Astrocyte (in vitro differentiated cells and primary cell): ENCODE measurements at places on chromosomes 12 and 14. TPM values are rescaled to one million over a fixed set of nuclear protein-coding genes. Genes with fewer than 3 reads are reported as not detected.

- no peak for DNase-seq
These were observed at the start of gene HIGD1C for GRCh38 chr12:50952510-50952909. HIGD1C (plus strand) TSS chr12:50952544; CDS start chr12:50953999, 1,455 bp downstream.

DNA sequence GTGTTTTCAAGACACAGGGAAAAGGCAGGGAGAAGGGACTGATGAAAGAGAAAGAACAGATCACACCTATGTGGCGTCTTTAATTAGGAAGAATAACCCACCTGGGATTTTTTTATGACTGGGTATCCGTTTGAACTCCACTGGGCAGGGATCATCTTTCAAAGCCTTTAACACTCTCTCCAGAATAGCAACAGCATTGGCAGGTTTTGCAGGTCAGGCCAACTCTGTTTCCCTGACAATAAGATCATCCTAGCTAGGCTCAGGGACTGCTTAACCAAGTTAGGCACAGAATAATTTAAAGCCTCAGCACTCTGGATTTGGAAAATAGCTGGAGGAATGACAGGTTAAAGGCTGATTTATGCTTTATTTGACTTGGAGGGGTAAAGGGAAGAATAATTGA, 117.6 kb downstream of the SUDS3 start:
- DNase-seq, result no peak

GRCh38 chr12:110640275-110641025, 26.5 kb downstream of the TCTN1 start:
- no peak for DNase-seq

GRCh38 chr12:14575585-14575984, 7.9 kb upstream of the PLBD1 start:
- no peak for DNase-seq

GRCh38 chr12:1702713-1703112, 11.8 kb downstream of the ADIPOR2 start:
- DNase-seq, result no peak

- DNase-seq, result no peak
These were observed 57.2 kb downstream of the ALG10B start for GRCh38 chr12:38373784-38374183.

GRCh38 chr12:19223695-19224094, 94.2 kb downstream of the PLEKHA5 start:
- DNase-seq, result peak; percentile 90

GRCh38 chr14:89911010-89911919, 43.3 kb downstream of the EFCAB11 start:
- peak; percentile 71 for DNase-seq

MLF2 gene
- total RNA-seq, result 302 and 316 TPM in 2 replicates

GDF11 gene
- total RNA-seq, result 25.3 and 28.9 TPM in 2 replicates

KLRD1 gene
- total RNA-seq, result 0.45 and 0.91 TPM in 2 replicates
